Stimulated activated CD4-positive, alpha-beta T cell treated with anti-CD3 and anti-CD28 coated beads, Interleukin-1b, Interleukin-23, amount 100 ng/mL, for 48 hours (primary cell): ENCODE measurements at places on chromosomes 16 and 17.

DNA sequence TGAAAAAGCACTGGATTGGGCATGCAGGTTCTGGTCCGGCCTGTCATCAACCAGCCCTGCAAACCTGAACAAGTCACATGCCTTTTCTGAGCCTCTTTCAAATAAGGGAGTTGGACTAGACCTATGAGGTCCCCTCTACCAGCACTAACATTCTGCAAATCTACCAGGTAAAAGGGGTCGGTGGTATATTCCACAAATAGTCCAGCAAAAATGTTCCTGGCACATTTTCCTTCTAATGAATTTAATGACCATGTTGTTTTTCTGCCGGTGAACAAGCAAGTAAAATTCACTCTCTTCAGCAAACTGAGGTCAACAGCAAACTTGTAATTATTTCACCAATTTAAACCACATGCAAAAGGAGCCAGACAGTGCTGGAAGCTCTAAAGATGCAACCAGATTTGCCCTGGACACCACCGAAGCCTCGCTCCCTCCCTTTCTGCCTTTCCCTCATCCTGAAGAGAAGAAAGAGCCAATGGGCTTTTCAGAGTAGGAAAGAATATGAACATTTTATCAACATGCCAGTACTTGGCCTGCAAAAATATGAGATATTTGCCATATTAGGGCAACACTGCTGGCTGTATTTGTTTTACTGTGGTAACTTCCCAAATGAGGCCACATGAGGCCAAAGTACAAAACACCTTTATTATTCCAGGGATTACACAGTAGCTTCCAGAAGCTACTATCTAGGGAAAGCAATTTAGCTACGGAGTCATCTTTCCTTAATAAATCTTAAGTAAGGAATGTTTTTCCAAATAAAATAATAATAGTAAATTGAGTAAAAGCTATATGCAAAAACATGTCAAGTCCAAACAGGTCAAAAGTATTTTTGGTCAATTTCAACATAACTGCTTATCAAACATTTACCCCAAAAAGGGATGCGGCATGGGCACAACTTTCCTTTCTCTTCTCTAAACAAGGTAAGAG, 45.0 kb downstream of the USP31 start:
- DNase-seq = no peak

DNA sequence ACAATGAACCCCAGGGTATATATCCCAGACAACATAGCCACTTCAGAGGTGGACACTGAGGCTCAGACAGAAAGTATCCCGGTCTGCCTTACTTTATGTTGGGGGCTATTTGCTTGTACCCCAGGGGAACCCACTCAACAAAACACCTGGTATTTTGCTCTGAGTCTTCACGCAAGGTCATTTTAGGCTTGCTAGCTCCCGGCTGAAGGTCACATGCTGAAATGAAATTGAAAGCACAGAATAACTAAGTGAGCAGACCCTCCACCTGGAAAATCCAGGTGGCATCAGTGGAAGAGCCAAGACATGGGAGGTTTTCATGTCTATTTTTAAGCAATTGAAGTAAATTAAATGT, 4.1 kb upstream of the KDM8 start:
- no peak for DNase-seq

DNA sequence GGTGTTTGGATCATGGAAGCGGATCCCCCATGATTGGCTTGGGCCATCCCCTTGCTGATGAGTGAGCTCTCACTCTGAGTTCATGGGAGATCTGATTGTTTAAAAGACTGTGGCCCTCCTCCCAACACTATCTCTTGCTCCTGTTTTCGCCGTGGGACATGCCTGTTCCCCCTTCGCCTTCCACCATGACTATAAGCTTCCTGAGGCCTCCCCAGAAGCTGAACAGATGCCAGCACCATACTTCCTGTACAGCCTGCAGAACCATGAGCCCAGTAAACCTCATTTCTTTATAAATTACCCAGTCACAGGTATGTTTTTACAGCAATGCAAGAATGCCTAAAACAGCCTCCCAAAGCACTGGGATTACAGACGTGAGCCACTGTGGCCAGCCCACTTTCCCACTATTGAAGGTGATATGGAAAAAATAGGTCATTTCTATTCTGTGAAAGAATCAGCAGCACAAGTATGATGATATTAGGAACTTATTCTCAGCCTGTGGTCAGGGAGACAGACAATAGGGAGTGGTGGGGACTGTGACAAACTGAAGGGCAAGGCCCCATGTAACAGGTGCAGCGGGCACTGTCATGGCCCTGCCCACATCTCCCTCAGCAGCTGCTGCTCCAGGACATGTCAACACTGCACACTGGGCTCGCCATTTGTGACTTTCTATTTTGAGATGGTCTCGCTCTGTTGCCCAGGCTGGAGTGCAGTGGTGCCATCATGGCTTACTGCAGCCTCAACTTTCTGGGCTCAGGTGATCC, 33.7 kb upstream of the LITAF start:
- no peak for DNase-seq

- no peak for DNase-seq
These were observed 43.0 kb upstream of the TAC4 start for GRCh38 chr17:49890852-49891251.

- DNase-seq = no peak
These were observed 64.7 kb downstream of the SOX9 start for GRCh38 chr17:72185564-72185963.

DNA sequence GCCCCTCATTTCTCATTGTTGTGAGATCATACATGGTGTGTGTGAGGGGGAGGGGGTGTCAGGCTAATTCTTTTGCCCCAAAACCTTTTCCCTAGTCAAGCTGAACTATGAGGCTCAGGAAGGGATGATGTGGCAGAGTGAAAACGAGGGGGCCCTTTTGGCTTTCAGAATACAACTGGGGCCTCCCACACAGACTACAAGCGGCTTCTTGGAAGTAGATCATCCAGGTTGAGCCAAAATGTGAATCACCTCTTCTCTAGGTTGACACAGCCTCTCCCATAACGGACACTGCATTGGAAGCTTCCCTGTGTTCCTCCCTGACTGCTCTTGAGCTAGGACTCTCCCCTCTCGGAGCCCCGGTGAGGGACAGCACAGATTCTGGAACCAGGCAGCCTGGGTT, 2.3 kb upstream of the ALKBH5 start:
- DNase-seq = peak; percentile 78

GRCh38 chr17:58334661-58335060, 6.1 kb upstream of the TSPOAP1 start:
- DNase-seq = no peak

GRCh38 chr16:51816929-51817328, 665.9 kb upstream of the SALL1 start:
- no peak for DNase-seq
